Muscle of leg (tissue), 16 donors: ENCODE measurements at places on chromosomes 3 and 15.

- DNase-seq: no peak
Observed at GRCh38 chr3:18127859-18128681, 297.1 kb downstream of the SATB1 start.

DNA sequence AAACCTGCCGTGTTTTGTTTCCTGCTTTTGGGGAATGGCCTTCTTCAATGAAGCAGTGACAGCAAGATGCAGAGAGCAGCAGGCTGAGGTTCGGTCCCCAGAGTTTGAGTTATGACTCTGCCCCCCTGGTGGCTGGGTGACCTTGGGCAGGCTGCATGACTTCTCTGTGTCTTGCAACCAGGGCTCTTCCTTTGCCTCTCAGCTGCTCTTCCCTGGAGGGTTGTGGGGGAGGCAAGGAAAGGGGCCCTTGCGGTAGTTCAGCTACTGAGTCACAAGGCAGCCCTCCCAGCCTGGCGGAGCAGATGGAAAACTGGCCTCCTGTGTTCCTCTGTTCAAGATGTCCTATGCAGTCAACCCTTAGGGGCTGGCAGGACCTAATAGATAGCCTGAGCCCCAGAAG is 17.1 kb downstream of the CTXND1 start:
- no peak for DNase-seq

DNA sequence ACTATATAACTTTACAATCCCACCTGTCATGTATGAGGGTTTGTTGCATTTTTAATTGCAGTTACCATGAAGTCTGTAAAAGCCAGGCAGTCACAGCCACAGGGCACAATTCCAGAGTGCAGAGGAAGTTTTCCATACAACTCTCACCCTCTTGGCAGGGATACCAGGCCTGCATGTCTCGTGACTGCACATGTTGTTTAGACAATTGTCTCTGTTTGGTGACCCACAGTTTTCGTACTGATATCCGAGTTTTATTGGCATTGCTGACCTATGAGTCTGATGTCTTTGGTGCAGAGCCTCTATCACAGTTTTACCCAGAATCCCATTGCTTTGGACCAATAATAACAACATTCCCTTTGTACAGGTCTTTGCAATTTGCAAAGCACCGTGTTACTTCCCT is 24.9 kb upstream of the MYZAP start:
- DNase-seq: no peak

- DNase-seq: no peak
Observed at GRCh38 chr3:52006820-52007133, 11.1 kb upstream of the RPL29 start.

- peak; percentile 68 for DNase-seq
Observed at GRCh38 chr3:15292765-15293522, 39.4 kb downstream of the SH3BP5 start.

DNA sequence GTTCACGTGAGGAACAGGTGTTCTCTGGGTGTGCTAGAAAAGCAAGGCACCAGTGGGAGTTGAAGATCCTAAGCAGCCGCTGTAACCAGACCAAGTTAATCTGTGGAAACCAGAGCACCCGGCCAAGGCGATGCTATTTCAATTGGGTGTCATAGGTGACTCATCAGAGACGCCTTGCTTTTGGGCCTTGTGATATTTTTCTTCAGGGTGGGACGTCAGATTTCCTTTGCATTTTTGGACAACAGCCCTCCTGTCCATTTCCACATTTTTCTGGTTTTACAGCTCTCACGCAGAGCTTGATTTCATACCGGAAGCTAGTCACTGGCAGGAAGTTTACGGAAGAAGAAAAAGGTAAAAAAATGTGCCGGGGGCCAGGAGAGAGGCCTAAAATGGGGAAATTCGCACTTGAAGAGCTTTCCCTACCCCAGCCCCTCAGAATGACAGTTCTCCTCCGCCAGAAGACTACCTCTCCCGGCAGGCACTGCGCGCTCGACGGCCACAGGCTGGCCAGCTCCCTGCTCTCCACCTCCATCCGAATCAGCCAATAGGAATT is 471 bp upstream of the KBTBD8 start:
- no peak for DNase-seq

DNA sequence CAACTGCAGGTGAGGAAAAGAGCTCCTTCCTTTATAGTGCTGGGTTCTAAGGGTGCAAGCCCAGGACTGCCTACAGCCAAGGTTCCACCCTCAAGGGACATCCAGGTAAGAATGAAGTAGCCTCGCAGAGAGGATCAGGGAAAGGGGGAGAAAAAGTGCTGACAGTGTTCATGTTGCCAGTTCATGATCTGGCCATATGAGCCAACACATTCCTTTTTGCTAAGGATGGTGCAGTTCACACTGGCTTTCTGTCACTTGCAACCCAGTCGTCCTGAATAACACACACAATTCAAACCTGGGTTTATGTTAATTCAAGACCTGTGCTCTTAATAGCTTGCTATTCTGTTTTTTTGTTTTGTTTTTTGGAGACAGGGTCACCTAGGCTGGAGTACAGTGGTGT is 9.0 kb downstream of the CLN6 start:
- DNase-seq: no peak

- DNase-seq: no peak
Observed at GRCh38 chr3:18018491-18019160, 276.2 kb upstream of the TBC1D5 start.

DNA sequence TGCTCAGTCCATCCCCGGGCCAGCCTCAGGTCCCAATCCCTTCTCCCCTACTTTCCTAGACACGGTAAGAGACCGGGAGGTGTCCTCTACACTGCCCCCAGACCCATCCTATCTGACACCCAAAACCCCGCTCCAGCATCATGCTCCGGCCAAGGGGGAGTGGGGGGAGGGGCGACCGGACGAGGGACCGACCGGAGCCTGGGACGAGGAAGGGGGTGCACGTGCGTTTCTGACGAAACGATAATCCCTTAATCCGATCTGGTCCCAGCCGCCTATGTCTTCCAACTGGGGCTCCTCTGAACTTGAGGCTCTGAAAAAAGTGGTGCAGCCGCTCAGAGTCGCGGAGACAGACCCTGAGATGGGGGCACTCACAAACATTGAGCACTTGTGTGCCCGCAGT is 494 bp downstream of the CPLX3 start:
- DNase-seq: no peak

DNA sequence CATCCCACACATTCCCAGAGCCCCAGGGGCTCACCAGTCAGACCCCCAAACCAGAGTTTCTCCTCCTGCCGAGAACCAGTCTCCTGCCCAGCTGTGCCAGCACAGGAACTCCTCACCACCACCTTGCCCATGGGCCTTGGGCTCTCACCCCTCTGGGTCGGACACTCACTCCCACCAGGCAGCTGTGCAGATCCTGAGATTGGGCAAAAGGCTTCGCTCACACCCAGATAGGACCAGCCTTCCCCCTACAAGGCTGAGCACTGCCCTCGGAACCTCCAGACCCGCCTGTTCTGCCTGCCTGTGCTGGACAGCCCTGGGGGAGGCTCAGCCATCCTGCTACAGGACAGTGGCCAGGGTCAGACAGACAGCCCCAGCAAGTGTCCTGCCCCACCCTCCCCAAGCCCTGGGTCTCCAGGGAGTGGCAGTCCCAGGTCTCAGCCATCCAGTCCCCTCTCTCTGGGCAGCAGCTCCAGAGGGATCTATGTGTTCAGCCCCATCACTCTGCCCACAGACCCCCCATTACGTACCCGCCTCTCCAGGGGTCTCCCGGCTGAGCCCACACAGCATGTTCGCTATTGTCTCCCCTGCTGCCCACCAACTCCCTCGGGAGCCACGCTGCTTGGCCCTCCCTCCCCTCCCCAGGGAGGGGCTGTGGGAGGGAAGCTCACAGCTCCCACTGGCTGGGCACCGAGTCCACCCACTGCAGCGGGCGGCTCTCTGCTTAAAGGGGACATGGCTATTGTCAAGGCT is at the start of gene GRIP2:
Gene GRIP2 (minus strand): TSS at position 601 of the 750 bp plus-strand sequence. CDS start 34 bp downstream, at position 567.
- no peak for DNase-seq

DNA sequence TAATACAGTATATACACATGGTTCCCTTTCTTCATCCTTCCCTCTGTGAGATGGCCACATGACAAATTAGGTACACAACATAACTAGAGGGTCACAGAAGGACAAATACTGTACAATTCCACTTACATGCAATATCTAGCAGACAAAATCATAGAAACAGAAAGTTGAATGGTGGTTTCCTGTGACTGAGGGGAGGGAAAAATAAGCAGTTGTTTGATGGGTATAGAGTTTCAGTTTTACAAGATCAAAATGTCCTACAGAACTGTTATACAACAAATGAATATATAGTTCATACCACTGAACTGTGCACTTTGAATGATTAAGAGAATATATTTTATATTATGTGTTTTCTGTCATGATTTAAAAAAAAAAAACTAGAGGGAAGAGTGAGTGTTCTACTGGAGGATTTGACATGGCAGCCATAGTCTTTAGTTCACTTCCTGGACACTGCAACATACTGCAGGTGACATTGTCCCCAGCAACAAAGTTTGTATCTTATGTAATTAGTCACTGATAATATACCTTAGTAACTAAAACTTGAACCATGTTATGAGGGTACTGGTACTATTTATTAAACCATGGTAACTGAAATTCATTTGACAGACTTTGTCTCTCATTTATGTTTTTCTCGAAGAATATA is 37.2 kb downstream of the CCDC54 start:
- no peak for DNase-seq

DNA sequence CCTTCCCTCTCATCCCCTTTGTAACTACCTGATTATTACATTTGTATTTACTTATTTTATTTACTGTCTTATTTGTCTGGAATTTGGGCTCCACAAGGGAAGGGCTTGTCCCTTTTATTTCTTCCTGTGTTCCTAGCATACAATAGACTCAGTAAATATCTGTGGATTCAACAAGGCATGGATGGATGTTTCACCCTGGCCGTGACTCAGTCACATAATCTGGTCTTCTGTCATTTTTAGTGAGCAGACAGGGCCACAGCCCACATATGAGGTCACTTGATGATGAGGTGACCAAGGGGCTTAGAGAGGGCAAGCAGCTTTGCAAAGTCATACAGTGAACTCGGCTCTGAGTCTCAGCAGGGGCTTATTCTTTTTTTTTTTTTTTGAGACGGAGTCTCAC is 7.8 kb upstream of the DAG1 start:
- no peak for DNase-seq

GRCh38 chr15:65791335-65792137 is 557 bp downstream of the DENND4A start:
- DNase-seq: peak; percentile 83

DNA sequence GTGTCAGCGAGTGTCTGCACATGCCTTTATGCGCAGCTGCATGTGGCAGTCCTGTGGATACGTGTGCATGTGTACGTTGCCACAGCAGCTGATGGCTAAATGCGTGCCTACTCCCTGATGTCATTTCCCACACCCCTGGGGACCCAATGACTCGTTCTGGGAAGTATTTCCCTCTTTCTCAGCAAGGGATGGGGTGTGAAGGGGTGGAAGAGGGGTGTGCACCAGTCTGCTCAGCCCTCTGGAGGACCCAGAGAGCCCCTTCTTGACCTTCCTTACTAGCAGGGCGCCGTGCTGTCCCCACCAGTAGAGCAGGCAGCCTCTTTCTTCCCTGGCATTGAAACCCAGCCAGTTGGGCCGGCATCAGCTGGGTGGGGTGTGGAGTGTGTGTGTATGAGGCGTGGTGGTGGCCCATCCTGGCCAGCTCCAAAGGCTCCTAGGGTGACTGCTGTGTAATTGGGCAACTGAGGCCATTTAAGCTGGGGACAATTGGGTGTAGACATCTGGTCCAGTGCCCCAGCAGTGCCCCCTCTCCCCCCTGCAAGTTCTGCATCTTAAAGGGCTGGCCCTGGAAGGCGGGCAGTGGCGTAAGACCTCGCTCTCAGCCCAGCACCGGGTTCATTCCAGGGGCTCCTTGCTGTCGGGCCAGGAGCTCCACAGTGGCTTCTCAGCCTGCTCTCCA is 19.2 kb downstream of the SNX33 start:
- DNase-seq: peak; percentile 93

GRCh38 chr3:196016485-196016884 is 65.4 kb downstream of the TFRC start:
- DNase-seq: peak; percentile 27

DNA sequence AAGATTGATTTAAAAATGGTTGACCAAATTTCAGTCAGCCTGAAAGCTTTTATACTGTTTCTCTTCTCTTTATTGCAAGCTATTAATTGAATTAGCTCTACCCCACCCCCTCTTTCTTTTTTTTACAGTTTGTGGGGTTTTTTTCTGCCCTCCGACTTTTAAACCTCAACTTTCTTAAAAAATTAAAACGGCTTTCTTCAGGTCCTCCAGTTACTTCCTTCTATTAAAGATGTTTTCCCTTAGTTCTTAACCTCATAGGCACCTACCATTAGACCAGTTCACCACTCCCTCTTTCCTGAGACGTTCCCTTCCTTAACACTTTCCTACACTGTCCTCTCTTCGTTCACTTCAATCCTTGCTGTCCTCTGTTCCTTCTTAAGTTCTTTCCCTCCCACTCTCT is 52.4 kb downstream of the ATP8B4 start:
- DNase-seq: no peak

DNA sequence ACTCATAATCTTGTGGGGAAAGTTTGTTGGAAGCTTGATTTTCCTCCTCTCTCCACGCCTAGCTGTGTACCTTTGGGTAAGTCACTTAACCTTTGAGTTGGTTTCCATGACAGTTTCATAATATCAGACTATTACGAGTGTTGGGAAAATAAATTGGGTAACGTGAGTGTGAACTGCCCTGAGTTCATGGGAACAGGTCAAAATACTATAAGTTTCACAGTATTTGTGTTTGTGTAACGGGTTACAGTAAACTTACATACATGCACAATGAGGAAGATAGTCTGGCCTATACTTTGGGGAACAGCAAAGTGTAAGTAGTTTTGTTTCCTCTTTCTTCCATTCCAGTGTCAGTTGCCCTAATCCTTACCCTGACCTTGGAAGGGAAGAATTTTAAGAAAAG is 509.9 kb downstream of the MECOM start:
- peak; percentile 24 for DNase-seq

GRCh38 chr3:28322464-28322863 is 26.1 kb upstream of the ZCWPW2 start:
- DNase-seq: no peak

DNA sequence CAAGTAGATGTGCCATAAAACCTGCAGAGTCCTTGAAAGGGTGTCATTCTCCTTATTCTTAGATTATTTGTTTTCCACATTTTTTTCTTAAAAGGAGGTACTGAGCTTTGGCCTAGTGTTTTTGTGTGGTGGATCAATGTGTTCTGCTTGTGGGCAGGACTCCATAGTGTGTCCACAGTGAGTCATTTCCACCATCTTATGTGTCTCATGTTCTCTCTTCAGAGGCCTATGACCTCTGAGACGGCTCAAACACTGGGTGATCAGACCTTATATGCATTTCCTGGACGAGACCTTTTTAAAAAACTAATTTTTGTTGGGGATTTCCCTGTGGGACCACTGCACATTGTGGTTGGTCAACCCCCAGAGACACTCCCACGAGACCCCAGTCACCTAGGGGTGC is 93.4 kb downstream of the CHCHD4 start:
- no peak for DNase-seq

GRCh38 chr3:178778589-178778988 is 242.4 kb downstream of the KCNMB2 start:
- DNase-seq: no peak

DNA sequence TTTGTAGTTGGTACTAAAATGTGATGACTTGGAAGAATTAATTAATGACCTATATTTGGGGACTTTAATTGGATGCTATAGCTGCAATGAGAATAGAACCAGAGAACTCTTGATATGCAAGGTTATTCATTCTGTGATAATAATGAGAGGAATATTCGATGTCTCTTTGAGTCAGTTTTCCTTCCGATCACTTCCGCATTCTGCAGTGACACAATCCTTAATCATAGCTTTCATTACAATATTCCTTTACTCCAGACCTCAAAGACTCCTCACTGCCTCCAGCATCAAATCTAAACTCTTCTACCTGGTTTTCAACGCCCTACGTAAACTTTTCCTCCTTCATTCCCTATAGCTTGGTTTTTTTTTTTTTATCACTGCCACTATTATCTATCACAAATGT is 21.6 kb downstream of the B3GNT5 start:
- no peak for DNase-seq
